Heart left ventricle (tissue), 16 donors: ENCODE measurements at places on chromosomes 11 and 22. TPM values are rescaled to one million over a fixed set of nuclear protein-coding genes. Genes with fewer than 3 reads are reported as not detected.

The RIMBP3C gene
- not detected for polyA plus RNA-seq

The CRYAB gene
- polyA plus RNA-seq: 11,485 TPM

The RABL2B gene
- polyA plus RNA-seq: 6.7 TPM

The SSRP1 gene
- 86.5 TPM for polyA plus RNA-seq

- no peaks in the 10 kb centered on the region for H3K27me3 ChIP-seq
- no peak for DNase-seq
- no peak overlapping the region for H3K4me3 ChIP-seq
- no peaks in the 10 kb centered on the region for H3K4me1 ChIP-seq
Measured at GRCh38 chr11:31780480-31780971, 30.6 kb downstream of the PAX6 start.

GRCh38 chr11:10633261-10633660 lies 60.3 kb downstream of the IRAG1 start:
- H3K4me3 ChIP-seq: no peak overlapping the region
- no peaks in the 10 kb centered on the region for H3K36me3 ChIP-seq
- peaks cover 7% of the 10 kb centered on the region for H3K4me1 ChIP-seq
- no peak overlapping the region for H3K27ac ChIP-seq

- no peaks in the 10 kb centered on the region for H3K4me1 ChIP-seq
- no peaks in the 10 kb centered on the region for H3K36me3 ChIP-seq
- H3K27ac ChIP-seq: no peak overlapping the region
- no peak for DNase-seq
Measured at GRCh38 chr11:74443071-74443864, 24.1 kb downstream of the KCNE3 start.

DNA sequence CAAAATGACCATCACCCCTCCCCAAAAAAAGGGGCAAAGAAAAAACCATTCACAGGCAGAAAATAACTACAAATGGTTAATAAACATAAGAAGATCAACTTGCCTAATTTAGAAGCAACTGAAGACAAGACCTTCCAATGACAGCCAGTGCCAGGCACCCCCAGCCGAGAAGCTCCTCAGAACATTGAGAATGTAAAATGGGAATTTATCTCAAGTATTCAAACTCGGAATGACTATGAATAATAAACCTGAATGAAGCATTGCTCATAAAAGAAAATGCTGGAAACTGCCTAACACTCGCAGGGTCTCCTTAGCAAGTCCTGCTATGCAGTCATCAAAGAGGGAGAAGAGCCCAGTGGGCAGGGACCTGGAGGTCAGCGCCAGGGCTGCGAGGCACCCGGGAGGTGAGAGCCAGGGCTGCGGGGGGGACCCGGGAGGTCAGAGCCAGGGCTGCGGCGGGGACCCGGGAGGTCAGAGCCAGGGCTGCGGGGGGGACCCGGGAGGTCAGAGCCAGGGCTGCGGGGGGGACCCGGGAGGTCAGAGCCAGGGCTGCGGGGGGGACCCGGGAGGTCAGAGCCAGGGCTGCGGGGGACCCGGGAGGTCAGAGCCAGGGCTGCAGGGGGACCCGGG lies 23.2 kb upstream of the MOB2 start:
- DNase-seq: peak; percentile 25
- H3K27me3 ChIP-seq: no peaks in the 10 kb centered on the region
- H3K4me3 ChIP-seq: no peak overlapping the region
- H3K27ac ChIP-seq: no peak overlapping the region
- peaks cover 7% of the 10 kb centered on the region for H3K36me3 ChIP-seq
